ENCODE measurements at places on chromosomes 16 and 17.

GRCh38 chr16:85613604-85614337 is 649 bp downstream of the GSE1 start:
- DNase-seq, result no peak

- no peak for DNase-seq
These were observed 231.9 kb downstream of the SEC14L1 start for GRCh38 chr17:77372444-77373298.

DNA sequence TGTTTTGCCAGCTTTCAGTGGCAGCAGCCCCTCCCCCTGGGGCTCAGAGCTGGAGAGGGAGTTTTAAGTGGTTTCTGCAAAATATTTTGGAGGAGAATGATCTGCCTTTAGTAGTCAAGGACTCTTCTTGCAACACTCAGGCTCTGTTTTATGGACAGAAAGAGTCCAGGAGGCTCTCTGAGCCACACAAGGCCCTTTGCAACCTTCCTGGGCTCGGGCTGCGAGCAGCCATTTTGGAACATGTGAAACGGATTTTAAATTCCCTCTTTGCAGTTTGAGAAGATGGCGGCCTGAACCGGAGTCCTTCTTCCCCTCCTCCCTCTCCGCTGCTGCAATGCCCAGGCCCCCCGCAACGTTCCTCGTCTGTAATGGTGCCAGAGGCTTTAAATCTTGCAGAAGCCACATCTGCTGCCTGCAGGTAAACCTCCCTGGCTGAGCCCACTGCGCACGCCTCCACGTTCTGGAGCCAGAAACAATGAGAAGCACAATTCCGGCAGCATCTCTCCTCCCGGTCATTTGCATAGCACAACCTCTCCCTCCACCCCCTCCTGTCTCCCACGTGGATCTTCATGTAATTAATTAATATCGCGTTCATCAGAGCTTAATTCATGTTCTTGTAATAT is 386.1 kb downstream of the SEC14L1 start:
- DNase-seq, result no peak

DNA sequence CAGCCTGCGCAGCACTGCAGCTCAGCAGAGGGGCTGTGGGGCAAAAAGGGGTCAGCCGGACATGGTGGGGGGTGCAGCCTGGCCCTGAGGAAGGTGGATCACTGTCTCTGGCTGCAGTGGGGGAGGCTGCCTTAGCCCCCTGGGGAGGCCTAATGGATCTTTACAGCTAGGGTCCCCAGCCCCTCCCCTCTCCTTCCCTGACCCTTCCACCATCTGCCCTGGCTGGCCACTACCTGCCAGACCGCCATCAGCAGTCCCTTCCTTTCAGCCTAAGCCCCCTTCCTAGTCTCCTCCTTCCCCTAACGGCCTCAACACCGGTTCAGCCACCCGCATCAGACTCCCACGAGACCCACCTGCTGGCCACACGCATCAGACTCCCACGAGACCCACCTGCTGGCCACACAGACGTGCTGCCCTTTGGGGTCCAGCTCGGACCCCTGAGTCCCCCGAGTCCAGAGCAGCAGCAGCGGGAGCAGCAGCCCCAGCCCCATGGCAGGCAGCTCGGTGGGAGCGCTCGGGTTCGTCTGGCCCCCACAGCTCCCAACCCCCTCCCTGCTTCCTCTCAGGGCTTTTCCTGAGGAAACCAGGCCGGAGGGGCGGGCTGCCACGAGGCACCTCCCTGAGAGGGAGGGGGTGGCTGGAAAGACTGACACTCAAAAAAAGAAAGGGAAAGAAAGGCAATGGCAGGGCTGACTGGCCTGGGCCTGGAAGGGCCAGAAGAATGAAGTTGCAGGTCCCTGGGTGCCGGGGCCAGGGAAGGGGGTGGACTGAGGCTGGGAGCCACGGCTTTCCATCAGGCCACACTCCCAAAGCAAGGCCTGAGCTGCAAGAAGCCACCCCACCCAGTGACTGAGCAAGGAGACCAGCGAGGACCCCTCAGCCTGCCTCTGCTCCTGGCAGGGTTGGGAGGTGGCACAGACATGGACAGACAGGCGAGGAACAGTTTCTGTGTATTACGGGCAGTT is at the start of gene SCARF1:
TSS of gene SCARF1 (minus strand) at position 526 of the 965 bp plus-strand sequence. CDS start at position 491, 35 bp downstream.
- no peak for DNase-seq

DNA sequence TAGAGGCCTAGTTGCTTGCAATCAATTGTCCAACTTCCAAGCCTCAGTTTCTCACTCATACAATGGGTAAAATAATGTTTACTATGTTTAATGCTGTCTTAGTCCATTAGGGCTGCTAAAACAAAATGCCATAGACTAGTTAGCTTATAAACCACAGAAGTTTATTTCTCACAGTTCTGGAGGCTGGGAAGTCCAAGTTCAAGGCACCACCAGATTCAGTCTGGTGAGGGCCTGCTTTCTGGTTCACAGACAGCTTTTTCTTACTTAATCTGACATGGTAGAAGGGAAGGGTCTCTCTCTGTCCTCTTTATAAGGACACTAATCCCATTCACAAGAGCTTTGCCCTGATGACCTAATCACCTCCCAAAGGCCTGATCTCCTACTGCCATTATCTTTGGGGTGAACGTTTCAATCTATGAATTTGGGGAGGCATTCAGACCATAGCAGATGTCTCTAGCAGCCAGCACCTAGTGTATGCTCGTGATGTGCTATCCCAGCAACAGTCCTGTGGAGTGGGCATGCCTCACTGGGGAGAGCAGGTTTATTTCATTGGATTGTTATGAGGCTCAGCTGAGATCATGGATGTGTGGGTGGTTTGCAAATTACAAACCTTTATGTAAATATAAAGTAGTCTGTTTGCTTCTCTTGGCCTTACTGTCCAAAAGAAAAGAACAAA is 25.2 kb downstream of the YPEL2 start:
- DNase-seq, result no peak

DNA sequence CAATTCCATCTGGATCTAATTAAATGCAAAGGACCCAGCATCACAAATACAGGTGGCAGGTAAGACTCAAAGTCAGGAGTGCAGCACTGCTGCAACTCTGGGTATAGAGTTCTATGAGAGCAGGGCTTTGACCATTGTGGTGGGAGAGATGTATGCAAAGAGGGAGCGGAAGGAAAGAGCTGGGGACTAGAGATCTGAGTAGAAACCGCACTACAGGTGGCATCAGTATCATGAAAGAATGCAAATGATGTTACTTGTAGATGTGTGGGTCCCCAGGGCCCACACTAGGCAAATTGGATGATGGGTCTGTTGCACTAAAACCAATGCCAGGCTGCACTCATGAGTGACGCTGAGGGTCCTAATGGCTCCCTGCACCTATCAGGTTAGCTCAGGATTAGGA is 287.1 kb upstream of the ASIC2 start:
- DNase-seq, result no peak

GRCh38 chr17:40497695-40498094 is 3.7 kb downstream of the TNS4 start:
- DNase-seq, result no peak

DNA sequence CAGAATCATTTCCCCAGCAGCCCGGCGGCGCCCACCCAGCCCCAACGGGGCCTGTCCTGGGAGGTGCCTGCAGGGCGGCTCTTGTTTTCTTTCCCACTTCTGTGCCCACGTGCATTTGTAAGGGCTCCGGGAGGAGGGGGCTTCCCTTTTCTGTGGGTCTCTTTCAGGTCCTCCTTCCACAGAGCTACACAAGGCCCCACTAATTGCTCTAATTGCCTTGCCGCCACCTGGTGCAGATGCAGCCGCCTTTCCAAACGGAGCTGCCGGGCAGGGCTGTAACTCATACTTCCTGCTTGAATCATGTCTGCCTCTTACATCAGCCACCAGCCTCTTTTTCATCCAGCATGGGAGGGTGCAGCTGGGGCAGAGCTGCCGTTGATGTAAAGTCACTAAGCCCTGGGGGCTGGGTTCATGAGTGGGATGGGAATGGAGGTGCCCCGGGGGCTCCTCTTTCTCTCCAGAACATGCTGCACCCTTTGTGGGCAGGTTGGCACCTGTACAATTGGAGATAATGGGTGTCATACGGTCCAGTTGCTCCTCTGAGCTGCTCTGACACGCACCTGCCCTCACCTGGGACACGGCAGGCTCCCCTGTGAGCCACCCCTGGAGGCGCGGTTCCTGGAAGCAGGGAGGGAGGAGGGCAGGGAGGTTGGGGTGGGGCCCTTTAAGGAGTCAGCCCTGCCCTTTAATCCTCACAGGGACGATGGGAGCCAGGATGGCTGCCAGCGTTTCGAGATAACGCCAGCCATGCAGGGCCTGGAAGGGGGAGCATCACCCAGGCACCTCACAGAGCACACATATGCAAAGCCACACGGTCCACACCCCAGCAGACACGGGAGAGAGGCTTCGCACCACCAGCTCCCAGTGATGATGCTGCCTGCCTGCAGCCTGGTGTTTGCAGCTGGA is 41.1 kb upstream of the KLHDC4 start:
- peak; percentile 89 for DNase-seq

DNA sequence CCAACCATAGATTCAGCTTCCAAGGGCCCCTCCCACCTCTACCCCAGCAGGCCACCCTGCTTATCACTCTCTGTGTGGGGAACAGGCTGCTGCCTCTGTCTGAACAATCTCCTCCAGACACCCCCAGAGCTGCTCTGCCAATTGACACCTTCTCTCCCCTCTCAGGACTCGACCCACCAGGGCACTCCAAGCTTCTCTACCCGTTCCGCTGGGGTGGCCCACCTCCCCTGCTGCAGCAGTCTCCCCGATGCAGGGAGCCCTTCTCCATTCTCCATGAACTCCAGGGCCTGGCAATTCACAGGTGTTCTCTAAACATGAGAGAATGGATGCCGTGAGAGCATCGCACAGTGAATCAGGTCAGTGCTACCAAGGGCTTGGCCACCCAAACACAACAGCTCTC is 28.3 kb upstream of the FAAP100 start:
- no peak for DNase-seq

GRCh38 chr16:53817117-53817755 is 113.3 kb downstream of the FTO start:
- peak; percentile 62 for DNase-seq

GRCh38 chr16:25311950-25312349 is 54.3 kb upstream of the ZKSCAN2 start:
- DNase-seq, result no peak

DNA sequence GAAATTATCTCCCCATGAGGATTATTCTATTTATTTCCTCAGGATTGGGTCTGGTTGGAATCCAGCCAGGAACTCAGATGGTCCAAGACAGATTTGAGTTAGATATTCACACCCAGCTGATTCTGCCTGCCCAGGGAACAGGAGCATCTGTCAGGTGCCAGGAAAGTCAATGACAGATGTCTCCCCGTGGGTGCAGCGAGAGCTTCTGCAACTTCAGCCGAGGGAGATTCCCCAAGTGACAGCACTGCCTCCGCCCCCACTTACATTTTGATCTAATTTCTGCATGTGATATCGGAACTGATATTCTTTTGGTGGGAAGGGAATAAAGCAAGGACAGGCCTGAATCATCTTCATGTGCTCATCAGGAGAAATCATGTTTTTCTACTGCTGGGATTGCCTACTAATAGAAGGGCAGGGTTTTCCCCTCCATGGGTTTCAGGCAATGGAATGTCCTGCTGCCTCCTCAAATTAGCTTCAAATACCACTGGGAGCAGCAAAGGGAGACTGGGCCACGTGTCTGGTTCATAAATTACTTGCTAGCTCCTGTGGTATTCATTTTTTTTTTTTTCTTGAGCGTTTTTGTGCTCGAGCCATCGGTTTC is 15.7 kb upstream of the DHX8 start:
- no peak for DNase-seq

DNA sequence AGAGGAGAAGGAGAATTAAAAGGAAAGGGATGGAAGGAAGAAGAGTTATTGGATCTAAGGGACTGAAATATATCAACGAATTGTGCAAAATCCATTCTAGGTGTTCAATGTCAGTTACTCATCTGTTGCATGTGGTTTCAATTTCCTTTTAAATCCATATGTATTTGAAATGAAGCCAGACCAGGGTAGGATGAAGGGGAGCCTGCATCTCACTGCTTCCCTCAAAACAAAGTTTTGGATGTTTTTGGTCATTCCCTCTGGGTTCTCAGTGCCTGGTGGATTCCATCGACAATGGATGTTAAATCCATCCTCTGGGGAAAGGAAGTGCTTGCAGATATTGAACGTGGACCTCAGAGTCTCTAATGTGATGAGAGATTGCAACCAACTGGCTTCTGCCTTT is 103.5 kb upstream of the XYLT1 start:
- DNase-seq, result no peak

- DNase-seq, result no peak
These were observed 126.6 kb downstream of the ASIC2 start for GRCh38 chr17:33166472-33166871.

DNA sequence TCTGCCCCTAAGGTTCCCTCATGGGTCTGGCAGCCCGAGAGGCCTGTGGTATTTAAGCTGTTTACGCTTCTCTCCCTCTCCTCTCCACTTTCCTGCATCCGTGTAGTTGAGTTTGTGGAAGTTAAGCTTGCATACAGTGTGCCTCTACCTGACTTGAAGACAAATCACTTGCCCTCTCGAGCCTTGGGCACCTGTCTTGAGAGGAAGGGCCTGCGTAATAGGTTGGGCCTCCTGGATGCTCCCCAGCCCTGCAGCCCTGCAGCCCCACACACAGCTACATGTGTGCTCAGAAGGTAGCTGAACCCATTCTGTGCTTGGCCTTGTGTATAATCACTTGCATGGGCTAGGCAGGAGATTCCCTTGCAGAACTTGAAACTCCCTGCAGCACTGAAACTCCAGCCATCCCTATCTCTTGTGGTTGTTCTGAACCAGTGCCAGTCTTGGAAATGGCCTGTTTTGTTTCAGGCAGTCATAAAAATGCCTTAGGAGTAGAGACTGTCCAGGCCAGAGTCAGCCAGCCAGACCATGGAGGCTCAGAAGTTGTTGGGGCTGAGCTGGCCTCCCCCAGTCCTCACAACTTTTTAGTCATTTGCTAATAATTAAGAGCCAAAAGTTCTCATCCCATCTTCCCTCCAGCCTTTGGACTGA is 134.6 kb downstream of the CLEC16A start:
- no peak for DNase-seq

- DNase-seq, result peak; percentile 20
These were observed 985.0 kb upstream of the GOT2 start for GRCh38 chr16:59719121-59719520.

- DNase-seq, result no peak
These were observed 39.1 kb downstream of the CDRT15 start for GRCh38 chr17:14197586-14197985.

Data from NCI-H460 (cell line).